Activated naive CD4-positive, alpha-beta T cell treated with Interleukin-2 at 50 U/mL for 16 hours (primary cell): ENCODE measurements at places on chromosomes 7 and 10.

- no peak for DNase-seq
These were observed 98.1 kb downstream of the CCDC71L start for GRCh38 chr7:106562711-106563366.

- no peak for DNase-seq
These were observed 182.9 kb upstream of the SHH start for GRCh38 chr7:155995183-155995612.

DNA sequence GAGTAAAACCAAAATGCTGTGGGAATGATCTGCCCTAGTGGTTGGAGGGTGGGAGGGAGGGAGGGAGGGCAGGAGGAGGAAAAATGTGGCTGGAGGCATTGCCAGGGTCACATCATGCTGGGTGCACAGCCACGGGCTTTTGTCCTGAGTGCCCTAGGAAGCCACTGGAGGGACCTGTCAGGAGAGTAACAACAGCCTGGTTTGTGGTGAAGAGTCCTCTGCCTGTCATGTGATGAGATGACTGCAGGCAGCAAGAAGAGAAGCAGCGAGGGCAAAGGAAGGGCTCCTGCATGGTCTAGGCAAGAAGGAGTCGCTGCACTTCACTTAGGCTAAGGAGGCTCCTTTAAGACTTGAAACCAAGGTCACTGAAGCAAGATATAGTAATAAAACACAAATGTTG, 65.6 kb downstream of the PKD1L1 start:
- DNase-seq, result no peak

- no peak for DNase-seq
These were observed 30.2 kb upstream of the LEP start for GRCh38 chr7:128210590-128211570.

- DNase-seq, result no peak
These were observed 10.5 kb upstream of the ABLIM1 start for GRCh38 chr10:114668375-114669080.

- DNase-seq, result no peak
These were observed 171.6 kb downstream of the AUTS2 start for GRCh38 chr7:69769826-69770225.

DNA sequence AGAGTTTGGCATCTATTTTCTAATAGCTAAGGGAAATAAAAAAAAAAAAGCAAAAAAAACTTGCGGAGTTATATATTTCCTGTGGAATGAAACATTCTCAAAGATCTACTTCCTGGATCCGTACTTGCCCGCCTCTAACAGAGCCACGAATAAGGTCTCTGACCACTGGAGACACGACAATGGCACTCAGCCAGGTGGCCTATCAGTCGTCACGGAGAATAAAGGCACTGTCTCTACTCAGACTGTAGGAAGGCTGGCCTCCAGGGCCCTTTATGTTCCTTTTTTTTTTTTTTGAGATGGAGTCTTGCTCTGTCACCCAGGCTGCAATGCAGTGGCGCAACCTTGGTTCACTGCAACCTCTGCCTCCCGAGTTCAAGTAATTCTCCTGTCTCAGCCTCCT, 58.7 kb downstream of the RGS10 start:
- DNase-seq, result no peak

DNA sequence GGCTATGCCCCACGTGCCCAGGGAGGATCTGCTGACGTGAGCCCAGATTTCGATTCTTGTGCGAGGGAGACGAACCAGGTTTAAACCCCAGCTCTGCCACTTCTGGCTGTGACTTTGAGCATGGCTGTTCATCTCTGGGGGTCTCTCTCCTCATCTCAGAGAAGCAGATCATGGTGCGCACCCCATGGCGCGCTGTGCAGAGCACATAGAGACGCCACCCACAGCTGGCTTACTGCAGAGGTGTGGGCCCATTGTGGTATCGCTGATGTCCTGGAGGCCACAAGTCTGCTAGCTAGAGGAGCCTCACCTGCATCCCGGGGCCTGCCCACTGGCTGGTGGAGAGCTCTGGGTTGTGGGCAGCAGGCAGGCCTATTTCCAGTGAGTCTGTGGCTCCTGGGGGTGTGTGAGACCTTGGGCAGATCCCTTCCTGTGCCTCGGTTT, 140.5 kb downstream of the LHPP start:
- DNase-seq, result no peak

- no peak for DNase-seq
These were observed 1.9 kb downstream of the VWDE start for GRCh38 chr7:12401538-12402364.

DNA sequence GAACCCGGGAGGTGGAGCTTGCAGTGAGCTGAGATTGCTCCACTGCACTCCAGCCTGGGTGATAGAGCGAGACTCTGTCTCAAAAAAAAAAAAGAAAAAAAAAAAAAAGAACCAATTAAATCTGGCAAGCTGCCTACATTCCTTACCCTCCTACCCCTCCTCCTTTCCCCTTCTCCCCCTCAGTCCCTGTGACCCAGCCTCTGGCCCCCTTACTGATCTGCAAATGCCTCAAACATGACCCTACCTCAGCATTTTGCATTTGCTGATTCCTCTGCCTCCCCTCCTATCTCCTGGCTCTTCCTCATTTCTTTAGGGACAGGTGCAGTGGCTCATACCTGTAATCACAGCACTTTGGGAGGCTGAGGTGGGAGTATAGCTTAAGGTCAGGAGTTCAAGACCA, 19.3 kb downstream of the CDHR3 start:
- no peak for DNase-seq

GRCh38 chr7:83456413-83456812, 192.5 kb downstream of the SEMA3E start:
- no peak for DNase-seq

- DNase-seq, result no peak
These were observed 232.1 kb downstream of the PTPRN2 start for GRCh38 chr7:158355456-158356065.

- no peak for DNase-seq
These were observed 213.0 kb upstream of the INHBA start for GRCh38 chr7:41915871-41916270.

DNA sequence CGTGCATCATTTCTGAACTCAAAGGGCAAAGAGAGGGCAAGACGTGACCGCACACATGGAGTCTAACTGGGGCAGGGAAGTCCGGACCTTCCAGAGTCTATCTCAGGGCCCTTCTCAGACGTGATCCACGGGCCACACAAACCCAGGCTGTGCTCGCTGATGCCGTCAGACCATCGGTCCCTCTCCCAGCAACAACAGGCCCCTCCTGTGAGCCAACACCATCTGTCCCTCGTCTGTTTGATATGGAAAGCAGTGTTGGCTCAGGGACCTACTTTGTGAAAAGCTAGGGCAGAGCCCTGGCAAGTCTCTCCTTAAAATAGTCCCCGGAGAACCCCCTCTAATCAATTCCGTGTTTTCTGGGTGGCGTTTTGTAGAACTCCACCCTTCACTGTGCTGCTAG, 208.8 kb downstream of the TCERG1L start:
- DNase-seq, result no peak

- DNase-seq, result no peak
These were observed 1.4 kb upstream of the DOCK1 start for GRCh38 chr10:126903656-126904360.

- no peak for DNase-seq
These were observed 48.1 kb downstream of the NRP1 start for GRCh38 chr10:33286157-33286934.

DNA sequence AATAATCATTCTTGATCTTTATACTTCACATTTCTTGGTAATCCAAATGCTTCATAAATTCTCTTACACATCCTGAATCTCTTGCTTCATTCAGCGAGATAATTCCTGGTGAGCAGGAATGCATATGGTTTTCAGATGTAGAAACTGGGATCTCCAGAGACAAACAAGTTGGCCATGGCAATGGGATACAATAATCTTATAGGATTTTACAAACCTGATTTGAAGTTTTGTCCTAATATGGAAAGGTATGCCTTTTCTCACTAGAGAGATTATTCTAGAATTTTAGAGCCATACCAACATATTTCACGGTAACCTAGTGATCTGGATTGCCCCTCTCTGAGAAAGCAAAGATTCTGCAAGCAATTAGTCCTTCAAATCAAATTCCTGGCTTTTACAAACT, 13.1 kb upstream of the TRDMT1 start:
- no peak for DNase-seq

DNA sequence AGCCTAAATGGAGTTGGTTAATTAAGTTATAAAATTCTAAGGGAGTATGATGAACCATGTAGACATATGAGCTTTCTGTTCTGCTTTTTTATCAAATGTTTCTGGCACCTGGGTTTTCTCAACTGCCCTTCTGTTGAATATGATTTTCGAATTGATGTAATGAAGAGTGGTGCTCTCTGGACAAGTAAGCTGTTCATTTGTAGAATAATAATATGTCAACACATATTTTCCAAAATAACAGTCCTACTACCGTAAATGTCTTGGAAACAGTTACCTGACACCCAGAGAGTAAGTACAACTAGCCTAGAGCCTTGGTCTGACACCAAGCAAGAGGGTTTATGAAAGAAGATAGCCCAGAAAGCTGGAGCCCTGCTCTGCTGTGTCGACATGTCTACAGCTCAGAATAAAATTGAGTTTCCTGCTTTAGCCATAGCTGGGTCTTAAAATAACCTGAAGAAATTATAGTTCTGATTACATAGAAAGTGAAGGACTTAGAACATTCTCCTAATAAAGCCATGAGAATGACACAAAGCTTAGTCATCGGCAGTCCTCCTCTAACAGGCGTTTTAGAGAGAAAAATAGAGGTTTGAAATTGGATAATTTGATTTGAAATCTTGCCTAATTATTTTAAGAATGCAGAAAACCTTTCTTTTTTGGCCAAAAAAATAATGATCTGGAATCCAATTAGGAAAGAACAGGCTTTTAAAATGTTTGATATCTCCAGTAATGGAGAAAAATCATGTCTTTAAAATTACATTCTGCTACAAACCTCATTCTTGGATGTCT, 25.1 kb downstream of the HDAC9 start:
- no peak for DNase-seq

GRCh38 chr10:132627666-132628531, 90.3 kb downstream of the INPP5A start:
- no peak for DNase-seq

DNA sequence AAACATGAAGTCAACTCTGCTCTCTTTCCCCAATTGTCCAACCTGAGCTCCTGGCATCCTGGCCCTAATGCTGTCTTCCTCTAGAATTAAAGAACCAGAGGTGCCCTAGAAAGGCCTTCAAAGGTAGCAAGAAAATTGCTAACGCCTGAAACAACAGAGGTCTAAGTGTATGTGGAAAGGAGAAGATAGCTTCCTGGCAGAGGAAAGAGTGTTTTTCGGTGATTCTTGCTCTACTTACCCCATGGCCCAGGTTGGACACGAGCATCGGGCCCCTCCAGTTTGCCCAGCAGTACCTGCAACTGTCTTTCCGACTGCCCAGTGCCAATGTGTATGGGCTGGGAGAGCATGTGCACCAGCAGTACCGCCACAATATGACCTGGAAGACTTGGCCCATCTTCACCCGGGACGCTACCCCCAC, 22.2 kb downstream of the MGAM2 start:
- DNase-seq, result no peak

GRCh38 chr10:117165538-117166417, 27.7 kb upstream of the VAX1 start:
- no peak for DNase-seq

GRCh38 chr10:63169624-63170023, 36.5 kb downstream of the NRBF2 start:
- no peak for DNase-seq

DNA sequence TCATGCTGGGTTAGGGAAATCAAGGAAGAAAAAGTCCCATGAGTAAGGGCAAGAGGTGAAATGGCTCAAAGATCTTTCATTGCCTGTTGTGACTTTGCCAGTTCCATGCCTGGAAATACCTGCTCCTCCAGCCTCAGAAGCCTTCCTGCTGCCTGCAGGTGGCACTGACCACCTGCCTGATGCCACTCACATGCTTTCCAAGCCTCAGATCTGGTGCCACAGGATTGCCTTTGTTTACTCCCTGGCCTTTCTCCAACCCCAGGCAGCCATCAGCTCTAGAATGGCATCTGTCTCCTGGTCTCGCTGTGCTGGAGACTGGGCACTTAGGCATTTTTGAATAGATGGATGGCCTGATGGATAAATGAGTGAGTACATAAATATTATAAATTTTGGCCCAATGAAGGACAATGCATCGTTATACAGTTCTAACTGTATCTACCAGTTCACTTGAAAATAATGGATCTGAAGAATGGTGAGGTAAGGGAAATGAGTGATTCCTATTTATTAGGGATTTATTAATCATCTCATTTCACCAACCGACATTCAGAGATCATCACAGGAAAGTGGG, 657.2 kb downstream of the INHBA start:
- DNase-seq, result no peak

- no peak for DNase-seq
These were observed 7.4 kb upstream of the PWWP2B start for GRCh38 chr10:132389433-132390169.

DNA sequence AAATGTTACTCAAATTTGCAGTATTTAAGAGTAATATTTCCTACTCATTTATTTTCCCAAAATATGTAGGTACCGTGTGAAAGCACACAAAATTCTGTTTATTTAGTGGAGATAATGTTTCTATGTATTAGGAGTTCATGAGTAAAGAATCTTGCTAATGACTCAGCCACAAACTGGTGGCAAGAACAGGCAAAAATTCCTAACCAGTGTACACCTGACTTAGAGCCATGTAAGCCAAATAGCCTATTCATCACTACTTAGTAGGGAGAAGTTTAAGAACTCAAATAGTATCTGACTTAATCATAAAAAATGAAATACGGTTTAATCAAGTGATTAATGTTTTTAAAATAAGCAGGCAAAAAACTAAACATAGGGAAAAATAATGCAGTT, 169.0 kb downstream of the SRPK2 start:
- no peak for DNase-seq

DNA sequence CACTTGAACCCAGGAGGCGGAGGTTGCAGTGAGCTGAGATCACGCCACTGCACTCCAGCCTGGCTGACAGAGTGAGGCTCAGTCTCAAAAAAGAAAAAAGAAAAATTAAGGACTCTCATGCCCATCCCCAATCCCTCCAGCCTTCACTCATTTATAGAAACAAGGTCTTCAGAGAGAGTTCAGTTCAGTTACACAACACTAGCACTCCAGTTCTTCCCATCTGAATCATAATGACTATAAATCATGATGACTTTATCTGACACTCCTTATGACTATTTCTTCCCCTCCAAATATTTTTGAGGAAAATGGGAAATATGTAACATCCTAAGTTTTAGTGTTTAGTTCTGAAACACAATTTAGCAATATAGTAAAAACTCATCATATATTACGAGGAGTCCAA, 107.4 kb upstream of the LSM8 start:
- no peak for DNase-seq

GRCh38 chr10:22629126-22629525, 85.3 kb downstream of the PIP4K2A start:
- no peak for DNase-seq

GRCh38 chr10:86285136-86285790, 81.3 kb downstream of the GRID1 start:
- DNase-seq, result no peak
